ENCODE measurements at places on chromosomes 11 and 22.

- no peak for DNase-seq
- no peaks in the 10 kb centered on the region for H3K4me1 ChIP-seq
- H3K4me3 ChIP-seq, result no peak overlapping the region
- H3K36me3 ChIP-seq, result no peaks in the 10 kb centered on the region
- H3K27ac ChIP-seq, result no peak overlapping the region
Observed at GRCh38 chr22:27073601-27074425, 416.4 kb downstream of the MIAT start.

GRCh38 chr11:123188508-123189165, 6.4 kb downstream of the CLMP start:
- no peak overlapping the region for H3K27ac ChIP-seq
- H3K36me3 ChIP-seq, result no peaks in the 10 kb centered on the region
- H3K4me1 ChIP-seq, result peaks cover 9% of the 10 kb centered on the region
- H3K4me3 ChIP-seq, result no peak overlapping the region
- H3K27me3 ChIP-seq, result no peaks in the 10 kb centered on the region

- H3K4me1 ChIP-seq, result peaks cover 11% of the 10 kb centered on the region
- H3K36me3 ChIP-seq, result peaks cover 2% of the 10 kb centered on the region
- H3K27ac ChIP-seq, result no peak overlapping the region
Observed at GRCh38 chr22:38864361-38865191, 7.4 kb downstream of the CBX6 start.

- no peak overlapping the region for H3K4me3 ChIP-seq
- H3K27me3 ChIP-seq, result no peaks in the 10 kb centered on the region
- DNase-seq, result no peak
- H3K36me3 ChIP-seq, result no peaks in the 10 kb centered on the region
- H3K27ac ChIP-seq, result no peak overlapping the region
Observed at GRCh38 chr11:129657866-129658525, 157.7 kb upstream of the TMEM45B start.

DNA sequence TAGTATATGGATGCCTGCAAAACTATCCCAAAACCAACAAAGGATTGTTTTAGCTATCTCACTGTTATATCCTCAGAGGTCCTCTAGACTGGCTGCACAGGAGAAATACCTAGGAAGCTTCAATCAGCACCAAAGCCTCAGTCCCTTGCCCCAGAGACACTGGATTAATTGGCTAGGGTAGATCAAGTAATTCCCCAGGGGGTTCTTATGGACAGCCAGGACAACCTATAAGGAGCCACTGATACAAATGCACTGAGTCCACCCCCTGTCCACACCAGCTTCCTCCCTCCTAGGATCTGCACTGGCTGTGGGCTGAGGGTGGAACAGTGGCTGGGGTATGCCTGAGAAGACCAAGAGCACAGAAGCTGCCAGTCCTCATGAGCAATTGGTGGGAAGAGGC, 16.3 kb downstream of the ADORA2A start:
- H3K27me3 ChIP-seq, result no peaks in the 10 kb centered on the region
- no peak overlapping the region for H3K27ac ChIP-seq
- no peak overlapping the region for H3K4me3 ChIP-seq
- H3K4me1 ChIP-seq, result peaks cover 8% of the 10 kb centered on the region
- DNase-seq, result no peak

DNA sequence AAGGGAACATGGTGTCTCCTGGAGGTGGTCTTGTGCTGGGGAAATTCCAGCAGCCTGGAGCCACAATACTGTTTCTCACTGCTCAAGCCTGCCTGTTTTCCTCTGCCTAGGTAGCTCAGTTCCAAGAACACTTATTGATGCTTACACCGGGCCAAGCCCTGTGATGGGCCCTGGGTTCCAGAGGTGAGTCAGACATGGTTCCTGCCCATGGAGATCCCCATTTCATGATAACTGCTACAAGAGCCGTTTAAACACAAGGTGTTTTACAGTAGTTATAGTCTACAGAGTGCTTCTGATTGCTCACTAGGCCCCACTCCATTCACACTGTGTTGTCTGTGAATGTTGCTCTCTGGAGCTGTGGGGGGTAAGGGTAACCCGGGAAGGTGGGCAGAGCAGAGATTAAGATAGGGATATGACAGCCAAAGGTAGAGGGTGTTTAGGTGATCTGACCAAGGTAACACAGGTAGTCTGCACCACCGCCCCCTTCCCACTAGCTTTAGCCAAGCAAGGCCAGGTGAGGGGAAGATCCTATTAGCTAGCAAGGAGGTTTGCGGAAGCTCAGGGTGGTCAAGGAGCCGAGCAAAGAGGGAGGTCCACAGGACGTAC, 696 bp upstream of the MICAL2 start:
- DNase-seq, result no peak
- no peaks in the 10 kb centered on the region for H3K27me3 ChIP-seq
- H3K4me1 ChIP-seq, result peaks cover 17% of the 10 kb centered on the region
- no peaks in the 10 kb centered on the region for H3K36me3 ChIP-seq

DNA sequence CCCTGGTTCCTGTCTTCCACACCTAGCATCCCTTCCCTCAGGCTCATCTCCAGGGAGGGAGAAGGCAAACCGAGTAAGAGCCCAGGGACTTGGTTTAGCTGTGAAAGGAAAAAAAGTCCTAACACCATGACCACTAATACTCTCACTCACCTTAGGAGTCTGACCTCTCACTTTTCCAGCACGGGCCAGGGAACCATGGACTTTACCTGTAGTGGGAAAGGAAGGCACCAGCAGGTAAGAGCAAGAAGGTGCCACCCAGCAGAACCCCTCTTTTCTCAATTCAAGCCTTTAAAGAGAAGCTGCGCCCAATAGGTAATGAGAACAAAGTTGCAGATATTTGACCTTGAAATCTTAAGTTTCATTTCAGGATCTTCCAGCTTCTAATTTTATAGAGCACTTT, 1.1 kb downstream of the FAU start:
- H3K27me3 ChIP-seq, result no peaks in the 10 kb centered on the region
- peak overlapping the region; percentile 97 for H3K27ac ChIP-seq
- DNase-seq, result no peak
- peaks cover 46% of the 10 kb centered on the region for H3K36me3 ChIP-seq
- peak overlapping the region; percentile 95 for H3K4me3 ChIP-seq
- H3K4me1 ChIP-seq, result peaks cover 32% of the 10 kb centered on the region

GRCh38 chr22:43474161-43475101, 62.6 kb downstream of the MPPED1 start:
- DNase-seq, result no peak
- H3K27me3 ChIP-seq, result no peaks in the 10 kb centered on the region
- no peak overlapping the region for H3K27ac ChIP-seq
- H3K36me3 ChIP-seq, result no peaks in the 10 kb centered on the region
- H3K4me1 ChIP-seq, result no peaks in the 10 kb centered on the region

- H3K4me3 ChIP-seq, result no peak overlapping the region
- no peak overlapping the region for H3K27ac ChIP-seq
- H3K36me3 ChIP-seq, result no peaks in the 10 kb centered on the region
- H3K27me3 ChIP-seq, result no peaks in the 10 kb centered on the region
Observed at GRCh38 chr11:106517426-106517825, 440.0 kb downstream of the AASDHPPT start.

GRCh38 chr11:131754671-131755070, 384.3 kb downstream of the NTM start:
- no peaks in the 10 kb centered on the region for H3K27me3 ChIP-seq
- no peaks in the 10 kb centered on the region for H3K36me3 ChIP-seq
- no peaks in the 10 kb centered on the region for H3K4me1 ChIP-seq
- no peak overlapping the region for H3K4me3 ChIP-seq
- no peak for DNase-seq

GRCh38 chr22:36922105-36922608, 8.7 kb downstream of the CSF2RB start:
- no peak overlapping the region for H3K4me3 ChIP-seq
- H3K4me1 ChIP-seq, result no peaks in the 10 kb centered on the region
- H3K36me3 ChIP-seq, result no peaks in the 10 kb centered on the region
- H3K27ac ChIP-seq, result no peak overlapping the region
- no peak for DNase-seq
- no peaks in the 10 kb centered on the region for H3K27me3 ChIP-seq

GRCh38 chr11:70032470-70032795, 45.7 kb upstream of the ANO1 start:
- no peak overlapping the region for H3K4me3 ChIP-seq
- no peaks in the 10 kb centered on the region for H3K27me3 ChIP-seq
- no peaks in the 10 kb centered on the region for H3K36me3 ChIP-seq
- no peak for DNase-seq
- H3K27ac ChIP-seq, result no peak overlapping the region

DNA sequence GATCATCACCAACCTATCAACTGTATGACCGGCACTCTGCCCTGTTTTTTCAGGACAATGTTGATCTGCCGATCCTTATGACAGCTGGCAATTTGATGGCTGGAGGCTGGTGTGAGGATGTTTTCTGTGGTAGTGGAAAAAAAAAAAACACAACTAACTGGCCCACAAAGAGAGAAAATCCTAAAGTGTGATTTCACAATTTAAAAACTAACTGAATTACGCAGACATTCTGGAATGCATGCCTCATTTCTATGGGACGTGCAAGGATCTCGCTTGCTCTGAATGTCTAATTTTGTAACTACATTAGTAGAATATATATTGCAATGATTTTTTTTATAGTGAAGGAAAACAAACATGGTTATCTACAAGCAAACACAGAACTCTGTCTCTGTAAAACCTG, 590.5 kb downstream of the ETS1 start:
- DNase-seq, result no peak
- no peak overlapping the region for H3K4me3 ChIP-seq
- H3K27ac ChIP-seq, result no peak overlapping the region
- no peaks in the 10 kb centered on the region for H3K27me3 ChIP-seq
- no peaks in the 10 kb centered on the region for H3K36me3 ChIP-seq

- DNase-seq, result no peak
- no peaks in the 10 kb centered on the region for H3K27me3 ChIP-seq
- no peak overlapping the region for H3K4me3 ChIP-seq
- H3K4me1 ChIP-seq, result peaks cover 7% of the 10 kb centered on the region
- H3K27ac ChIP-seq, result no peak overlapping the region
Observed at GRCh38 chr22:48238284-48238915, 1476.0 kb downstream of the TBC1D22A start.

GRCh38 chr11:87180742-87181141, 143.0 kb downstream of the TMEM135 start:
- no peak overlapping the region for H3K27ac ChIP-seq
- no peak overlapping the region for H3K4me3 ChIP-seq
- no peak for DNase-seq
- no peaks in the 10 kb centered on the region for H3K27me3 ChIP-seq
- peaks cover 7% of the 10 kb centered on the region for H3K36me3 ChIP-seq
- H3K4me1 ChIP-seq, result no peaks in the 10 kb centered on the region
